ENCODE measurements at places on chromosomes 13 and 19.

- DNase-seq = no peak
Observed at GRCh38 chr13:103430368-103430767, 364.2 kb upstream of the SLC10A2 start.

- DNase-seq = no peak
Observed at GRCh38 chr13:64962404-64962803, 2267.7 kb downstream of the PCDH9 start.

DNA sequence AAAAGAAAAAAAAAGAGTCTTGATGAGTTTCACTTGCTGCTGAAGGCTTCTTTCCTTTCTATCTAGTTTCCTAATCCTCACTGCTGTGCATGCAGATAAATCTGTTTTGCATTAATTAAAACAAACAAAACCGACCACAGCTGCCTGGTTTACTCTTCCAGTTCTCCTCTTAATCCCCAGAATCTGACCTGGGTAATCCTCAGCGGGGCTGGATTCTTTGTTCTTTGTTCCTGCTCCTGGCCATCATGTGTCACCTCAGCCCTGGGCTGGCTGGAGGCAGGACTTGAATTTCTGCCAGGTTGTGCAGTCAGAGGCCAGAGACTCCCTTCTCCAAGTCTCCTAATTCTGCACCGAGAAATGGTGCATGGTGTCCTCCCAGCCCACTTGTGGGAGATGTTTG, 52.2 kb upstream of the CYP4F8 start:
- DNase-seq = no peak

GRCh38 chr19:50897191-50897607, 14.0 kb downstream of the KLK4 start:
- no peak for DNase-seq

GRCh38 chr13:20828539-20829364, 55.0 kb upstream of the EEF1AKMT1 start:
- DNase-seq = peak; percentile 31

- no peak for DNase-seq
Observed at GRCh38 chr13:97413694-97414093, 20.3 kb upstream of the RAP2A start.

DNA sequence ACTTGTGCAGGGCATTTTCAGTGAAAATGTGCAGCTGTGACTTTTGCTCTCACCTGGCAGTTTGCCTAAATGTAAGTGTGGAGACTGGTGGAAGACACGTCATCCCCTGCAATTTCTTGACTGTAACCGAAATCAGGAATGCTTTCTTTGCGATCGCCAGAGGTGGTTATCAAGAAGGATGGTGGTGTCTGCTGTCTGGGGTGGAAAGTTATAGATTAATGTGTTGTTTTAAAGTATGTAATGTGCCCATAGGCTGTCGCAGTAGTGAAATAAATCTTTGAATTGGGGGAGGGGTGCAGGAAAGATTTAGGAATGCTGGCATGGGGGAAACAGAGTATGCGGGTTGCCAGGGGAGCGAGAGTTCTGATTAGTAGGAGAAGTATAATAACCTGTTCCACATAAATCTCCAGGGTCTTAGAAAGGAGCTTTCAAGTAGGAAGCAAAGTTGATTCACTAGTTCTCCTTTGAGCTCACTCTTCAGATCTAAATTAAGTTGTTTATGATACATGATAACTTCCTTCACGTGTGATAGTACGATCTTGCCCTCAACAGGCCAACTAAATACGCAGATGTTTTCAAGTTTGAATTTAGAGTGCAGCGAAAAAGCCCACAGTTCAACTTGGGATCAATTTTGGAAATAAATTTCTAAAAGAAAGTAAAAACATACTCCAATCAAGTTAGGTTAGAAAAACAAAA, 1520.0 kb upstream of the SLC10A2 start:
- DNase-seq = peak; percentile 49

- no peak for DNase-seq
Observed at GRCh38 chr13:76992548-76993001, 694 bp downstream of the CLN5 start.

DNA sequence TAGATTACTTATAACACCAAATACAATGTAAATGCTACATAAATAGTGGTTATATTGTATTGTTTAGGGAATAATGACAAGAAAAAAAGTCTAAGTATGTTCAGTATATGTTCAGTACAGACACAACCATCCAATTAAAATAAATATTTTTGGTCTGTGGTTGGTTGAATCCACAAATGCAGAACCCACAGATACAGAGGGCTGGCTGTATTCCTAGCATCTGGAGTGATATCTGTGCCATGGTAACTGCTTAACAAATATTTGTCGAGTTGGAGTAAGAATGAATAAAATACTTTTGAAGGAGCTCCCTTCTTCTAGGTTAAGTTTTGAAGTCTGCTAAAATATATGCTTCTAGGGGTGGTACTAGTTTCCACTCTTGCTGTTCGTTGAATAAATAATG, 241.0 kb downstream of the KLF5 start:
- no peak for DNase-seq

DNA sequence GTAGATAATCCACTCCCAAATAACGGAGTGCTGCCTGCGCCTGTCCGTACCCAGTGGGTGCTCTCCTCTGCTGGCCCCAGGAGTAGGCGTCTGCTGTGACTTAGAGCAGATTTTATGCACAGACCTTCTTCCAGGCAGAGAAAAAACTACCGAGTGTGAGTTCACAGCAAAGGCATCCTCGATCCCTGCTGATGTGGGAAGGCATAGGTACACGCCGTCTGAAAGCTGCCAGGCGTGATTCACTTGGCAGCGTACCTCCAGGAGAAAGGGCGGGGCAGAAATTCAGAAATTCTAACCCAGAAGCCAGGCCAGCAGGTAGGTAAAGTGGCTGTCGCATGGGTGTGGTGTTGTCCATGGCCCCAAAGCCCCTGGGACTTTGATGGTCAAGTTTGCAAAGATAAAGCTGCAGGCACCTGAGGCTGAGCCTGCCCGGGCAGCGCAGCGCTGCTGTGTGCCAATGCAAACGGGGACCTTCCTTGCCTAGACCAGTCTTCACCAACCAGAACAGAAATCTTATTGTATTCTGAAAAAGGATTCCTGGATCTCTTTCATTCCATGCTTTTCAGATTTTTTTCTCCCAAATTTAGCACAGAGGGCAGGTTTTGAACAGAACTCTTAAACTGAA, 36.3 kb downstream of the COL4A2 start:
- DNase-seq = no peak

GRCh38 chr13:105642511-105642958, 892.9 kb downstream of the EFNB2 start:
- DNase-seq = no peak

- no peak for DNase-seq
Observed at GRCh38 chr13:33264620-33264978, 21.0 kb downstream of the STARD13 start.

GRCh38 chr19:23762884-23763711, 4.4 kb upstream of the ZNF681 start:
- DNase-seq = no peak

- no peak for DNase-seq
Observed at GRCh38 chr13:97445522-97446187, 11.7 kb downstream of the RAP2A start.

DNA sequence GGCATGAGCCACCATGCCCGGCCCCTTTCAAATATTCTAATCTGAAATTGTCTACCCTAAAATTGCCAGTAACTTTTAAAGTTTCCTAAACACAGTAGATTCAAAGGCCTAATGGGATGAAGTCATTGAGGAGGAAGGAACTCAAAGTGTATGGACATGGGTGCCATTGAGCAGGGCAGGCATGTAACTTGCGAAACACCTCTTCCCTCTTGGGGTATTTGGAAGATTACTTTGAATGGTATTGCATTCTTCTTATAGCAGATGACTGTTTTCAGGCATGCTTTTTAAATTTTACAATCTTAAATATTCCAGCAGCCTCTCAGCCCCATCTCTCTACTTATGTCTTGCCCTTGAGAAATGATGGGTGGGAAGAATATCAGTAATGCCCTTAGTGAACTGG, 21.0 kb downstream of the TM9SF2 start:
- DNase-seq = no peak

DNA sequence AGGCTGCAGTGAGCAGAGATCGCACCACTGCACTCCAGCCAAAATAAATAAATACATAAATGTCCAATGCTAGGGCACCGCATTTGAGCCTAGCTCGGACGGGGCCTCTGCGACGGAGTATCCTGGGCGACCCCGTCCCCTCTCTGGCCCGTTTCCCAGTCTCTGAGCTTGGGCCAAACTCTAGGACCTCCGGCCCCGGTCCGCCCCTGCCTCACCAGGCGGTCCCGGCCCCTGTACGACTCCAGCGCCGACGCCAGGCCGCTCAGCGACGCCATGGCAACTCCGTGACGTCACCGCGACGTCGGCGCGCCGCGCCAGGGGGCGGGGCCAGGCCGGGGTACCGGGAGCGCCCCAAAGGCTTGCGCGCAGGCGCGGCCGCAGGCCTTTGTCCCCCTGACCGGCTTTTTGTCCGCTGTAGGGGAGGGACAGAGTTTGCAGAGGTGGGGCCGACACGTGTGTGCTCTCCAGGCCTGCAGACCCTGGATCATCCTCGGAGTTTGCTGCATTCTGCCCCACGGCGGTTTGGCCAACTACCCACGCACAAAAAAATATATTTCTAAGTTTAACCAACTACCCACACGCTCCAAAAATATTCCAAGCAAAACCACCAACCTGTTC, at the start of gene PEX11G:
TSS of gene PEX11G (minus strand) at position 300 of the 618 bp plus-strand sequence. CDS start at position 275, 25 bp downstream.
- DNase-seq = peak; percentile 68

GRCh38 chr13:24557081-24557480, 44.5 kb upstream of the PARP4 start:
- DNase-seq = no peak

DNA sequence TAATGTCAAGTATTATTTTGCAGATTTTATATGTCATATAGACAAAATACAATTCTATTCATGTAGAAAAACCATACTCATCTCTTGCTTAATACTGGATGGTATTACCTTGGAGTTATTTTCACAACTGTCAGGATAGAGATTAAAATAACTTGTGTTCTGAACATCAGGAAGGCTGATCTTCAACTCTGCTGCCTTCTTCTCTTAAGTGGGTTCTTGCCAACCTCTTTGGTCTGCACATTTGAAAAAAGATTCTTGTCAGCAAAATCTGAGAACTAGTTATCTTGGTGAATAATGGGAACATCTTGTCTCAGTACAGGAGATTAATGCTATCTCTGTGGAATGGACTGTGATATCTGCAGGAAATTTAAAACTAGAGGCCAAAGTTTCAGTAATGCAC, 95.2 kb upstream of the FAM216B start:
- DNase-seq = no peak

- no peak for DNase-seq
Observed at GRCh38 chr13:33728271-33729037, 89.5 kb upstream of the RFC3 start.

GRCh38 chr19:30374539-30374864, 2.3 kb downstream of the ZNF536 start:
- DNase-seq = no peak

DNA sequence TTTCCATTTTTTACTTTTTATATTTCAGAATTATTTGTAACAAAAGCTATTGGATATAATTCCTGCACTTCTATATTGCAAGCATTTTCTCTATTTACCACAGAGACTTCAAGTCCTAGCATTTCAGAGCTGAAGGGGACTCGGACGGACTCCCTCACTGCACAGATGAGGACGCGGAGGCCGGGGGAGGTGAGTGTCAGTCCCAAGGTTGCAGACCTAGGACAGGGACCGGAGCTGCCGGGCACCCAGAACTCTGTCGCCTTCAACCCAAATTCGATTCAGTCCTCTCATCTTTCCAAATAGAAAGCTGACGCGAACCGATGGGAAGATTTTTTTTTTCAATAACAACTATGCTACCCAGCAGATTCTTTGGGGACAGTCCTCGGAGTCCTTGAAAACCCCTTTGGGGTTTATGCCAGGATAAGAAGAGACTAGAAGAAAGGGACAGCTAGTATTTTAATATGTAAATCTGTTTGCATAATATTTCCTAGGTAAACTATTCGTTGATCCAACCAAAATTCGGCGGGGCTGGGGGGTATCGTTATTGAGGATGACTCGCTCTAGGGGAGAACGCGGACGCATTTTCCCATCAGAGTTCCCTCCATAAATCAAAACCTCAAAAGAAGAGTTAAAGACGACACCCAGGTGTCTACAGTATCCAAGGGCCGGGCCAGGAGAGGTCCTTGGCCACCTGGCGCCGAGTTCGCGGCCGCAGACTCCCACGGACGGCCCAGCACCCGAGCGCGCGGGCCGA, 803 bp downstream of the FLT3 start:
- no peak for DNase-seq

GRCh38 chr19:4991996-4992698, 23.2 kb downstream of the KDM4B start:
- DNase-seq = no peak

- DNase-seq = peak; percentile 65
Observed at GRCh38 chr19:41225238-41226052, 6.4 kb downstream of the AXL start.

DNA sequence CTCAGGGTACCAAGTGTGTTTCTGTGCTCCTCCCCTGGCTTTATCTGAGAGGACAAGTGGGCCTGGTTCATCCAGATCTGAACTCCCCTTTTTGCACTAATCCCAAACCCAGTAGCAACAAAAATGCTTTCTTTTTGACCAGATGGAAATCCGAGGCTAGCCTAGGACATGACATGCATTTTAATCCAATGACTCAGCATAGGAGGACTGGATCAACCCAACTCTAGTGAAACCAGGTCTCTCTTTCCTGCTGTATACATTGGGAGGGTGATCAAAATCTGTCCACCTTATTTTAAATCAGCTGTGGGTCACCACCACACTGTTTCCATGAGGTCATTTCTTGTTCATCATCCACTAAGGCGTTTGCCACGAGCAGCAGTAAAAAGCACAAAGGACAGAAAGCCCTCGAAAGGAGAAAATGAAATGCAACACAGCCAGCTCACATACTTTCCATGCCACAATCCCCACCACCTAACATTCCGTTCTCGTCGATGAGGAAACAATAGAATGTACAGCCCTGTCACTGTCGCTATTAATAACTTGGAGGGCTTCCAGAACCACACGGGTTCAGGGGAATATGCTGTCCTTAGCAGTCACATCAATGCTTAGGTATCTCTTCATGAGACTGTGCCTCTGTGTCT, 543.0 kb downstream of the IRS2 start:
- no peak for DNase-seq

DNA sequence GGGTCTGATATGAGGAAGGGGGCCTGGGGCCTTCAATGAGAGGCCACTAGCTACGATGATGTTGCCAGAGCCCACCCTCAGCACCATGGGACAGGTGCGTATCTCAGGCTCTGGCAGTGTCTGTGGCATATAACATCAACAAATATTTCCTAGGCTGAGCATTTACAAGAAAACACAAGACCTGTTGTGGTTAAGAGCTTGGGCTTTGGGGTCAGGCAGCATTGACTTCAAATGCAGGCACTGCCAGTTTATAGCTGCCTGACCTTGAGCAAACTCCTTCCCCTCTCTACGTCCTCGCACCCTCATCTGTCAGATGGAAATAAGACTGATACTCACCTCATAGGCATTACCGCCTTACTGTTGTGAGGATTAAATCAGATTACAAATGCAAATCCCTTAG, 156.0 kb downstream of the KATNAL1 start:
- DNase-seq = no peak

DNA sequence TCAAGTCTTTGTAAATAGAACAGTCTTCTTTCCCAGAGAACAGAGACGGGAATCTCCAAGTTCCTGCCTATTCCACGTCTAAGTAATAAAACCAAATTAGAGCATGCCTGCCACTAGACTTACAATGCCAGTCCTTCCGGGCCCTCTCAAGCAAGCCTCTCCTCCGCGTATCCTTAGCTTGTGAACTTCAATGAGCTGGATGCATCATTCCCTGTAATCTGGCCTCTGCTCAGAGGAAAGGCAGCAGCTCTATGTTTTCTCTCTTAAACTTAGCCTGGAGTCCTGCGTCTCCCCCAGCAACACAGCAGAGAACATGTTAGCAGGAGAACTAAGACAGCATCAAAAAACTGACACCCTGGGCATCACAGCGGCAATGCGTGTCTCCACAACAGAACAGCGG, 8.2 kb downstream of the NALCN start:
- DNase-seq = no peak

- DNase-seq = no peak
Observed at GRCh38 chr13:99922631-99923404, 48.7 kb downstream of the ZIC5 start.

All from smooth muscle cell of the brain vasculature (primary cell).